Osteocyte (in vitro differentiated cells): ENCODE measurements at places on chromosomes 7 and 10. TPM values are rescaled to one million over a fixed set of nuclear protein-coding genes. Genes with fewer than 3 reads are reported as not detected.

- no peak for DNase-seq
These were observed 85.5 kb upstream of the AKR1E2 start for GRCh38 chr10:4740471-4740870.

DNA sequence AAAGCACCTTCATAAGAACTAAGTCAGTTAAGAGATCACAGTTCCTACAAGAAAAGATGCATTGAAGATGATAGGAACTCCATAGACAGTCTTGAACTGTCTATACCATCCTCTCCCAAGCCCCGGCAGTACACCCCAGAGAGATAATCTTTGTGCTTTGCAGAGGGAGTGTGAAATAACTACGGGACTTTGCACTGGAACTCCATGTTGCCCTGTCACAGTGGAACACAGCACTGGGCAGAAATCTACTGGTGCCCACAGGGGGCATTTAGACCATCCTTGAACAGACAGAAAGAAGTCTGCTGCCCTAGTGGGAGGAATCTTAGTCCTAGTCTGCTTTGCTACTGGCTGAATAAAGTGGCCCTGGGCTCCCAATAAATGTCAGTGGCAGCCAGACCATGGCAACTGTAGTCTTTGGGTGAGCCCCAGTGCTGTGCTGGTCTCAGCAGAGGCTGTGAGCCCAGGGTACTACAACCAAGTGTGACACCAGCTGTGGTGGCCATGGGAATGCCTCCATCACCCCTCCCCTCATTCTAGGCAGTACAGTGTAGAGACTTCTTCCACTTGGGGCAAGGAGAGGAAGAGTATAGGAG, 107.7 kb upstream of the TMEM168 start:
- DNase-seq = no peak

DNA sequence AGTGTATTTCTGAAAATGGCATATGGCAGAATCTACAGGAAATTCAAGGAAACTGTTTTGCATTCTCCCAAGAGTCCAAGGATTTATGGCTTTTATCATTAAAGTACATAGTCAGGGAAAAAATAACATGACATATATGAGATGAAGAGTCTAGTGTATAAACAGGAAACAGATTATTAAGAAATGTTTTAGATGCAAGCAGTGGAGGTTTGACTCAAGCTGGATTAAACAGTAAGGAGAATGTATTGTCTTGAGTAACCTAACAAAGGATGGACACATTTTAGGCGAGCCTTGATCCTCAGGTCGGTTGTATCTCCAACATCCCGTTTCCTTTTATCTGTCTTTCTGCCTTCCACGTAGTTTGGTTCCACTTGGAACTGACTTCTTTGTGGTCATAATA, 17.9 kb downstream of the OR6B1 start:
- no peak for DNase-seq

GRCh38 chr7:38222481-38223096, 44.5 kb downstream of the STARD3NL start:
- DNase-seq = no peak

- DNase-seq = no peak
These were observed 2.4 kb downstream of the EIF4H start for GRCh38 chr7:74176555-74176954.

DNA sequence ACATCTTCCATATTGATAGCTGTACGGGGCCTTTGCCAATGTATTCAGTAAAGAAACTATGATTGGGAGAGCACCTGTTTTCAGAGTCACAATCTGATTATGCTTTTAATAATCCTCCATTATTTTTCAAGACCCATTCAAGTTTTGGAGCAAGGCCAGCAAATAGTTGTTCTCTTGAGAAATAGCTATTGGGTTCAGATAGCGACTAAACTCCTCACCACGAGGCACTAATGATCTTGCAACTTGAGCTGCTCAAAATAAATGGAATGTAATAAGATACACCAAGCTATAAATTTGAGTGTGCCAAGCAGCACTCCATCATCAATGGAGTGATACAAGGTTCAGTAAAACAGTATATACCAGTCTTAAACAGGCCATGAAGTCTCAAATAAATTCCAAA, 7.4 kb upstream of the MALRD1 start:
- DNase-seq = no peak

DNA sequence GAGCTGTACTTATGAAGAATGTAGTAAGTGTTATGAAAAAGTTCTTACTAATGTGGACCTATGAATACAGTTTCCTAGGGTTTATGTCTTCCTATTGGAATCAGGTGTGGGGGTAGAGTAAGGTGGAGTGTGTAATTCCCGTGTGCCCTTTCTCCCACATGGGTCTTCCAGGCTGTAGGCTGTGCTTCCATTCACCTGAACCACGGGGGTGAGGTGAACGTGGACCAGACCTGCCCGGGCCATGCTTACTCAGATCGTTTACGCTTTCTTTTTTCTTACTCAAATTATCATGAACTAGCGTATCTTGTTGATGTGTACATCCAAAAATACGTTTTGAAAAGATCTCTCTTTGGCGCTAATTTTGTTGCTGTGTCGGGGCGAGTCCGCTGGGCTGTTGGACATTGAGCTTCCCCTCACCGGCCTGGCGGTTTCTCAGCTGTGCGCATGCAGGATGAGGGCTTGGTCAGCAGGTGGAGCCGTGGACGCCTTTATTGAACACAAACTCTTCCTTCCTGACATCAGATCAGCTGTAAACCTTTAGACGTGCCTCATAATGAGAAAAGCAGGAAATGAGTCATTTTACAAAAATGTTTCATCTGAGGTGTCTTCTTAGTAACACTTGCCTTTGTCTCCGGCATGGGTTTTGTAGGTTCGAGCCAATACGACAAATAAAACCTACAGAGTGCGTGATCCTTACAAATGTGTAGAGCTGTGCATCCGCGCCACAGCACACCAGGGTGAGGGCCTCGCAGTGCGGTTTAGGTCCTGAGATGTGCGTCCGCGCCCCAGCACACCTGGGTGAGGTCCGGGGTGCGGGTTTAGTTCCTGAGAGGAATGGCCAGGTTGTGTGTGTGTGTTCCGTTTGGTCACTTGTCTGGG, 53.8 kb downstream of the WDR37 start:
- DNase-seq = no peak

DNA sequence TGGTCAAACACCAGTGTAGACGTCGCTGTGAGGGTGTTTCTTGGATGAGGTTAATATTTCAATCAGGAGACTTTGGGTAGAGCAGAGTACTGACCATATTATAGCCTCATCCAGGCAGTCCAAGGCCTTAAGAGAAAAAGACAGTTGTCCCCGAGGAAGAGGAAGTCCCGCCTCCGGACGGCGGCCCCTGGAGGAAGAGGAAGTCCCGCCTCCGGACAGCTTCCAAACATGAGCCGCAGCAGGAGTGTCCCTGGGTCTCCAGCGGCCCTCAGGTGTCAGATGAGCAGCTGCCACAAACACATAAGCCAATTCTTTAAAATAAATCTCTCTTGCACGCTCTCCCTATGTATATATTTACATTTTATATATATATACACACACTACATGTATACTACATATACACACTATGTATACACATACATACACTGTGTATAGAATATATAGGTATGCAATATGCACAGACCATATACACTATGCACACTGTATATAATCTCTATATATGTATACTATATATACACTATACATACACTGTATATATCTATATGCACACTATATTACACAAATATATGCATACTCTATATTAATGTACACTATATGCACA, 37.5 kb downstream of the PWWP2B start:
- no peak for DNase-seq

DNA sequence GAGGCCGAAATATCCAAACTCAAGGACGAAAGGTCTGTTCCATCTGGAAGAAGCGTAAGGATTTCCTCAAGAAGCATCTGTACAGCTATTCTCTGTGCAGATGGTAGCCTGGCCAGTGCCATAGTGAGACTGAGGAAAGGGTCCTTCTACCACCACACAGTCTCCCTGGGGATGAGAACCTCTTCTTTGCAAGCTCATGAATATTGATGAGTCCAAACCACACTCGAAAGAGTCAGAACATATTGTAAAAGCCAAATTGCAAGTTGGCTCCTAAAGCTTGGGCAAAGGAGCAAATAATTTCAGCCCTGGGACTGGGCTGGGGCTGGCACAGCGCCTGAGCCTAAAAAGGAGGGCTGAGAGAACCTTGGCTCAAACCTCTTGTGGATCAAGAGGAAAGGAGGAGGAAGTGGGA, 66.1 kb upstream of the PIP4K2A start:
- no peak for DNase-seq

DNA sequence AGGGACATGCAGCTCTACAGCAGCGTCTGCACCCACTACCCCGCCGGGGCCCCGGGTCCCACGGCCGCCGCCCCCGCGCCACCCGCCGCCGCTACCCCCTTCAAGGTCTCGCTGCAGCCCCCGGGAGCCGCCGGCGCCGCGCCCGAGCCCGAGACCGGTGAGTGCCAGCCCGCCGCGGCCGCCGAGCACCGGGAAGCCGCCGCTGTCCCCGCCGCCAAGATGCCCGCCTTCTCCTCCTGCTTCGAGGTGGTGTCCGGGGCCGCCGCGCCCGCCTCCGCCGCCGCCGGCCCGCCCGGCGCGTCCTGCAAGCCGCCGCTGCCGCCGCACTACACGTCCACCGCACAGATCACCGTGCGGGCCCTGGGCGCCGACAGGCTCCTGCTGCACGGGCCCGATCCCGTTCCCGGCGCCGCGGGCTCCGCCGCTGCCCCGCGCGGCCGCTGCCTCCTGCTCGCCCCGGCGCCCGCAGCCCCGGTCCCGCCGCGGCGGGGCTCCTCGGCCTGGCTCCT, 631 bp downstream of the OTUD1 start:
- no peak for DNase-seq

DNA sequence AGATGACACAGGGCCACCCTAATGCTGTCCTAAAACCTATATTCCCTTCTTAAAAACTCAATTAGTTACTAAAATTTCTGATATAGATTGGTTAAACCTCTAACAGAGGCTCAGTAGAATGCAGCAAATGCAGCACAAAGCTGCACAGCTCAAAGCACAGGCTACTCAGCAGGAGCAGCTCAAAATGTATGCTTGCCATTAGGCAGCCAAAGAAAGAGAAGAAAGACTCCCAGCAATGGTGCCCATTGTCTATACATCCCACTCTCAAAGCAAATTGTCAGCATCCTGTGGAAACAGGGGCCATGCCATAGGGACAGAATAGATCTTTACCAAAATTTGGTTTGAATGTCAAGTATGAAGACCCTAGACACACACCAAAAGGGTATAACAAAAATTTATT, 73.5 kb downstream of the TFPI2 start:
- DNase-seq = no peak

LBX1 gene
- total RNA-seq = not detected in 2 replicates

BICC1 gene
- 39.4 and 41.0 TPM in 2 replicates for total RNA-seq

ADAMTS14 gene
- total RNA-seq = 3.8 and 4.1 TPM in 2 replicates

CPN1 gene
- not detected in 2 replicates for total RNA-seq

SYT15 gene
- 10.3 and 12.5 TPM in 2 replicates for total RNA-seq

CPEB3 gene
- total RNA-seq = 1.9 and 2.0 TPM in 2 replicates
